ENCODE measurements at places on chromosomes 2 and 18.

DNA sequence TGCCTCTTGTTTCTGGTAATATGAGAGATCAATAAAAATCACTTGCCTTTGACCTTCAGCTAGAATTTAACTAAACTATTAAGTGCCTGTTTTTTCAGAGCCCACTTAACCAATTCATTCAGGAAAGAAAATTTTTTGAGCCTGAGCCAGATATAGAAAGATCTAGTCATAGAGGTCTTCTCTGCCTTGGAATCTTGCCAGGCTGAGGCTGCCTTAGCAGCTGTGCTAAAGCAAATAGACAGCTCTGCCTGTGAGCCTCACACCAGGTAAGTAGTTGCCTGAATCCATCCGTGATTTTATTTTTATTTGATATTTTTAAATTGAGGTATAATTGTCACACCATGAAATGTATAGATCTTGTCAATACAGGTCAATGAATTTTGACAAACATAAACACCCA, 27.4 kb downstream of the EVX2 start:
- no peak for DNase-seq

GRCh38 chr18:37400802-37401201, 164.8 kb downstream of the CELF4 start:
- DNase-seq, result no peak

- no peak for DNase-seq
Measured at GRCh38 chr2:45833301-45833967, 182.0 kb downstream of the PRKCE start.

DNA sequence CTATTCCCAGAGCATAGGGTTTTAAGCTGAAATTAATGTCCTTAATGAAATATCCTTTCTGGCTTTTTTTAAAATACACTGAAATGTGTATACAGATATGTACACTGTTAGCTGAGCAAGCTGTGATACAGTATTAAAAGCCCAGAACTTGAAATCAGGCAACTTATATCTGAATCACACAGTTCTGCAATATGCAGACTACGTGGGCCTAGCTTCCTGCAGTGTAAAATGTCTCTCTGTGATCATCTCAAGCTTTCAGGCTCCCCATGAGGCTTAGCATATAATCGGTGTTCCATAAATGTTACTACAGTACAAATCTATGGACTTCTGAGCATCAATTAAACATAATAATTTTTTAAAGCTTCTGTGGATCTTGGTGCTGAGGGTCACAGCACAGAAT, 8.2 kb downstream of the FBXO15 start:
- DNase-seq, result no peak

DNA sequence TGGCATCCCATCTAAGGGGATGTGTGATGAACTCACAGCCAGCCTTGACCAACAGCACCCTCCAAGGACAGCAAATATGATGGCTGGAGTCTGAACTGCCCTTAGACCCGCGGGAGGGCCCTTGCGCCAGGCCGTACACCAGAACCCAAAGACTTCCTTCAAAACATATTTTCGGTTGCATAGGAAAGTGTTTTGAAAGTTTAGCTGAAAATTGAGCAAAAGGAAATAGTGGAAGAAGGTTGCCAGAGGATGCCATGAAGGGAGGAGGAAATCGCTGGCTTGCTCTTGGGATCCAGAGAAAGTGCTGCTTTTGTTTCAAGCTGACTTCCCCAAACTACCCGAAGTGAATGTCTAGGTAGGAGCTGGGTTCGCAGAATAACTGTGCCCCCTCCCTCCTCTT, 61.3 kb downstream of the IL1R2 start:
- peak; percentile 59 for DNase-seq

DNA sequence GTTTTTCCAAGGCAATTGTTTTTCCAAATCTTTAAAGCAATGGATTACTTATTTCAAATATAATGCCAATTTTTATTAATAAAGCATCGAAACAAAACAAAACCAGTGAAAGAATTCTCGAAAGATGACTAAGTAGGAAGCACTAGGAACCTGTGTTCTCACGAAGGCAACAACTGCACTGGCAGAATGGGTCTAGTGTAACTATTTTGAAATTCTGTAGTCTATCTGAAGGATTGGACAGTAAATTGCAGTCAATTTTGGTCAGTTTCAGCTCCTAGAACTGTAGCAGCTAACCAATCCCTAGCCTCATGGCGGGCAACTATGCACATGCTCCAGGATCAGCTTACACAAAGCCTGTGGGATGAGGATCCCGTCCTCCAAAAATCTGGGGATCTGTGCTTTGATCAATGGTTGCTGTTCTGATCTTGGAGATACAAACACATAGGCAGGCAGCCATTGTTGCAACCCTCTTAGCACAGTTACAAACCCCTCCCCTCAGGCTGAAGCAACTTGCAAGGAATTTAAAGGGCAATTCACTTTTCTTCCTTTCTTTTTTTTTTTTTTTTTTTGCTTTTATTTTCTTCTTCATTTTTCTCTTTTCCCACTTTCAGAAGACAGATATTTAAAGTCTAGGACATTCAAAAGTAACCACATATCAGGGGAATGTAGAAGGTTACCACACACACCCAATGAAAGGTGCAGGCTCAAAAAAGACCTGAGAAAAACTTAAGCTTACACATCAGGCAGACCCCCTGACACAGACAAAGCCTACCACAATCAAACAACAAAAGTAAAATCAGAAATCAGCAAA, 147.6 kb downstream of the THADA start:
- no peak for DNase-seq

Data from Kasumi-1 (cell line).